ENCODE measurements at places on chromosomes 4 and X.

- DNase-seq: no peak
These were observed 73.0 kb upstream of the KLHL13 start for GRCh38 chrX:118189628-118190027.

GRCh38 chrX:76029385-76029784, 143.5 kb upstream of the PBDC1 start:
- no peak for DNase-seq

DNA sequence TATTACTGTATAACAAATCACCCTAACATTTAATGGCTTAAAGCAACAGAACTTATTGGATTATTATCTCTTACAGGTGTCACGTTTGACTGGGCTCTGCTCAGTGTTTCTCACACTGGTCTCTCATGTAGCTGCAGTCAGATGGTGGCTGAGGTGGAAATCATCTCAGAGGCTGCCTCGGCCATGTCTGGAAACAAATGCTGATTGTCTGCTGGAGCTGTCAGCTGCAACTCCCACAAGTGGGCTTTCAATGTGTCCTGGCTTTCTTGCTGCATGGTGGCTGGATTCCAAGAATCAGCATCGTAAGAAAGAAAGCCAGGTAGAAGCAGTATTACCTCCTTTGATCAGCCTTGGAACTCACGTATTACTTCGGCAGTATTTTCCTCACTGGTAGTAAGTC, 277.6 kb downstream of the SPANXN1 start:
- DNase-seq: no peak

DNA sequence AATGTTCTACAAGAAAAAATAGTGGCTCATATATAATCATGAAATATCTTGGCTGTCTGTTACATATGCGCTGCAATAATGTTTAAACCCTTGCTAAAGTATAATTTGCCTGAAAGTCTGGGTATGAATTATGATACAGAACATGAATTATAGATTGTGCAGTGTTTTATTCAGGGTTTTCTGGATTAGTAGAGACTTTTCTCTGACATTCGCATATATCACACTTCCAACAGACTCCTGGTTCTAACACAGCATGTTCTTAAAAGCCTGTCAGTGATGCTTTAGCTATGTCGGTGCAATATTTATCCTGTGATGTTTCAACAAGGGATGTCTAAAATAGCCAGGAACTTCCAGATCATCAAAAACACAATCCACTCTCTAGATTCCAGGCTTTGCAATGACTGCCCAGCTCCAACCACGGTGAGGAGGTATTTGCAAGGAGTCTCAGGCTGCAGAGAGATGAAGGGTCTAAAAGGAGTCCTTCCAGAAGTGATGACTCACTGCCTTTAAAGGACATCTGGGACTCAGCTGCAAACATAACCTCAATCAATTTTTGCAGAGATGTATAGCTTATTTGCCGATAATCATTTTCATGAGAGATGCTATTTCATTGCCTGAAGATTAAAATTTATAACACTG, 69.4 kb downstream of the RWDD4 start:
- no peak for DNase-seq

DNA sequence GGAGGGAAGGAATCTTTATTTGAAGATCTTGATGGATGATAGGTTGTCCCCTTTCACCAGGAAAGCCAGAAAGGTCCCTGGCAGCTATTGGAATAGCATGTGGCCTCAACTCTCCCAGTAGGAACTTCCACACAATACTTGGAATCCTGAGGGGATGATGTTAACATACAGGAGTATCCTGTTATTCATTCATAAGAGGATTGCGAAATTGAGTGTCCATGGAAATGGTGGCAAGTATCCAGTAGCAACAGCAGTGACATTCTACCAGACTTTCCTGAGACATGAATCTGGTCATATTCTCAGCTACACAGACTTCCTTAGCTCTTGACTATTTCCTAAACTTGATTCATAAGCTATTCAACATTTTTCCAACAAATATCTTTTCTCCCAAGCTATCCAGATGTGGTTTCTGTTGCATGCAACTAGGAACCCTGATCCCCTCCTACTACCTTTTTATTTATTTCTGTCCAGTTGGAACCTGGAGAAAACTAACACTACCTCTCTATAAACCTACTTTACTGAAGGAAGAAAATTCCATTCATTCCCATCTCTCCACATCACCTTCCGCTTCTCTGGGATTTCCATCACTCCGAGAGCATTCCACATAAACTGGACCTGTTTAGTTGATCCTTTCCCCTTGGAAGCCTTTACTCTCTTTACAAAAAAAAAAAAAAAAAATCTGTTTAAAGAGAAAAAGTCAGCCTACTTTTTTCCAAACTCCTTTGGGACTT, 101.8 kb downstream of the ANXA5 start:
- DNase-seq: no peak

GRCh38 chr4:48262484-48262883, 7.2 kb downstream of the TEC start:
- no peak for DNase-seq

GRCh38 chr4:153759407-153760316, at the start of gene RNF175:
Gene RNF175 (minus strand): TSS chr4:153760024. CDS start chr4:153759862, 162 bp downstream.
- DNase-seq: no peak

DNA sequence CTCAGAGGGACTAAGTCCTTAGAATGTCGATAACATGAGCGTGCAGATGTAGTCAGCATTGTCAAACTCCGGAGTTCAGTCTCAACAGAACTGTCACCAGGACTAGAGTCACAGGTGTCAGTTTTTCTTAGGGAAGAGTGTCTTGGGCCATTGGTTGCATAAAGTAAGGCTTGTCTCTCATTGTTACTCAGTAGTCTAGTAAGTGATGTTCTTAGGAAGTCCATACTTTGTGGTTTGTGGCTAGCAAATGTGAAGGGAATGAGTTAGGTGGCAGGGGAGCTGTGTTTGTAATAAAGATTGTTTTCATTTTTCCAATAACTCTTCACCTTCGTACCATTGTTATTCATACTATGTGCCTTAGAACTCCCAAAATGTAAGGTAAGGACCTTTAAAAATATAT, 119.6 kb downstream of the AFF2 start:
- DNase-seq: no peak

GRCh38 chr4:43757147-43757546, 691.5 kb downstream of the KCTD8 start:
- DNase-seq: no peak

DNA sequence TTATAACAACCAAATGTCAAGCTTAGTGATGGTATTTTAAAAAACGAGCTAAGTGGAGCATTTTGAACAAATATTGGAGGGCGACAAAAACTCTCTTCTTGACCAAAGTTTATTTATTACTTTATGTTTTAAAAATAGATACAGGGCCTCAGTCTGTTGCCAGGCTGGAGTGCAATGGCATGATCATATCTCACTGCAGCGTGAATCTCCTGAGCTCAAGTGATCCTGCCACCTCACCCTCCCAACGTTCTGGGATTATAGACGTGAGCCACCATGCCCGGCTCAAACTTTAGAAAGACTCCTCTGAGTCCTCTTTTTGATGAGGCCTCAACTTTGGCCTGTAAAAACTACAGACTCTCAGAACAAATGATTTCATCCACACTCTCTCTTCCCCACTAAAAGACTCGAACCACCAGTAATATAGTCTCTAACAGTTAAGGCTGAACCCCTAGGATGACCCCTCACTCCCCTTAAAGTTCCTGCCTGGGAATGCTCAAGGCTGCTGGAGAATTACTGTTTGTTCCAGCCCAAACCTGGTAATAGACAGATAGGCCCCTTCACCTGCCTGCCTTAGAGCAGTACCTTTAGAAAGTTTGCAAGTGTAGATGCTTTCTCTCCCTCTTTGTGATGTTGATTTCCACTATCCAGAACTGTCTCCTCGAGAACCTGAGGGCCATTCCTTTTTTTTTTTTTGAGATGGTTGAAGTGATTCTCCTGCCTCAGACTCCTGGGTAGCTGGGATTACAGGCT, 55.3 kb upstream of the HPSE start:
- DNase-seq: no peak

- DNase-seq: no peak
These were observed 772 bp downstream of the EOLA1 start for GRCh38 chrX:149541521-149542047.

DNA sequence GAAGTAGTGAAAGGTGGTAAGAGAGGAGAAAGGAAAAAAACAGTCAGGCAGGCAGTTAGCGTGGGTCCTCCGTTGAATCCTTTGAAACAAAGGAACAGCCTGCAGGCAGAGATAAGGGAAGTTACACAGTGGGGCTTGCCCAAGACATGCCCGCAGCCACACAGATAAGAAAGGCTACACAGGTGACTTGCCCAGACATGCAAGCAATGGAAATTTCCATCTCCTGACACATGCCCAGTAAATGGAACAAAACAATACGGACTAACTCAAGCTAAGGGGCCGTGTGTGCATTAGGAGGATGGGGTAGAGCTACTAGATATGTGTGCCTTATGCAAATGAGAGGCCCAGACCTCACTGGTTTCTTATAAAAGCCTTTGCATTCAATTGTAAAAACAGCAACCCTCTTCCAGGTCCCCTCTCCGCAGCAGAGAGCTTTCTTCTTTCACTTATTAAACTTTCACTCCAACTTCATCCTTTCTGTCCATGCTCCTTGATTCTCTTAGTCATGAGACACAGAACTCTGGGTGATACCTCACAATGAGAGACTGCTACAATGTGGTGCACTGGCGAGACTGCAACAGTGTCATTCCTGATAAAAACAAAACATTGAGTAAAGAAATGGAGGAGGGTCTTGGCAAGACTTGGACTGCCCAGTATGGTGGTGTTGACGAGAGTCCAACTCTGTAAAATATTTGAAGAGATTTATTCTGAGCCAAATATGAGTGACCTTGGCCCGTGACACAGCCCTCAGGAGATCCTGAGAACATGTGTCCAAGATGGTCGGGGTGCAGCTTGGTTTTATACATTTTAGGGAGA, 997.4 kb upstream of the PRKX start:
- no peak for DNase-seq

- no peak for DNase-seq
These were observed 102.3 kb downstream of the WWC2 start for GRCh38 chr4:183201331-183201730.

- no peak for DNase-seq
These were observed 54.1 kb downstream of the APBB2 start for GRCh38 chr4:41160012-41160789.

GRCh38 chrX:44675362-44676024, 132.8 kb upstream of the FUNDC1 start:
- DNase-seq: peak; percentile 2

- no peak for DNase-seq
These were observed 288.2 kb upstream of the UGT8 start for GRCh38 chr4:114310296-114310925.

DNA sequence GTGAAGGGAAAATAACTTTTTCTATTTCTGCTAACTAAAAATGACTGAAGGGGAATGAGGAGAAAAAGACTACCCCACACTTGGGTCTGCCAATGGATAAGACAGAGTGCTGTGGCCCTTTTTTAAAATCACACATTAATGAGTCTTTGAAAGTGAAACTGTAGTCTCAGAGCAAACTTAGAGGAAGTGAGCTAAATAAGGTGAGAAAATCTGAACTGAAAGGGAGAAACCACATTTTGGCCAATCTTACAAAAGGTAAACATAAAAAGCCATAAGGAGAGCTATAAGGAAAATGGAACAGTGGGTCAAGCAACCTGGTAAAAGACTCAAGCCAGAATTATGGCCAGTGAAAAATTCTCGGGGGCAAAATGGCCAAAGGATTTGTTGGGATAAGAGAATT, 755.1 kb upstream of the IGFBP7 start:
- no peak for DNase-seq

DNA sequence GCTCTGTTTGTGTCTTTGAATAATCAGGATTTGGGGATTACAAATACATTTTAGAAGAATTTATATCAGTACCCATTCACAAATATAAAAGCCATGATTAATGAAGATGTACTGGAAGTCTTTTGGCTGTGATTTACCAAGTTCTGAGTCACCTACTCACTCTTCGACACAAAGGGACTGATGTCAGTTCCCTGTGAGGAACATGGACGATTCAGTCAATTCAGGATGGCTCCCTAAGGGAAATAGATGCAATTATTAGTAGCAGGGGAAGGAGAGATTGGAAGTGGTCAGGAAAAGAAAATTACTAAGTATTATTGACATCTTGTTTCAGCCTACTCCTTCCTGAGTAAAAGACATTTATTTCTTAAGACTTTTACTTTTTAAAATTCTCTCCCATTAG, 550.7 kb upstream of the SLIT2 start:
- no peak for DNase-seq

DNA sequence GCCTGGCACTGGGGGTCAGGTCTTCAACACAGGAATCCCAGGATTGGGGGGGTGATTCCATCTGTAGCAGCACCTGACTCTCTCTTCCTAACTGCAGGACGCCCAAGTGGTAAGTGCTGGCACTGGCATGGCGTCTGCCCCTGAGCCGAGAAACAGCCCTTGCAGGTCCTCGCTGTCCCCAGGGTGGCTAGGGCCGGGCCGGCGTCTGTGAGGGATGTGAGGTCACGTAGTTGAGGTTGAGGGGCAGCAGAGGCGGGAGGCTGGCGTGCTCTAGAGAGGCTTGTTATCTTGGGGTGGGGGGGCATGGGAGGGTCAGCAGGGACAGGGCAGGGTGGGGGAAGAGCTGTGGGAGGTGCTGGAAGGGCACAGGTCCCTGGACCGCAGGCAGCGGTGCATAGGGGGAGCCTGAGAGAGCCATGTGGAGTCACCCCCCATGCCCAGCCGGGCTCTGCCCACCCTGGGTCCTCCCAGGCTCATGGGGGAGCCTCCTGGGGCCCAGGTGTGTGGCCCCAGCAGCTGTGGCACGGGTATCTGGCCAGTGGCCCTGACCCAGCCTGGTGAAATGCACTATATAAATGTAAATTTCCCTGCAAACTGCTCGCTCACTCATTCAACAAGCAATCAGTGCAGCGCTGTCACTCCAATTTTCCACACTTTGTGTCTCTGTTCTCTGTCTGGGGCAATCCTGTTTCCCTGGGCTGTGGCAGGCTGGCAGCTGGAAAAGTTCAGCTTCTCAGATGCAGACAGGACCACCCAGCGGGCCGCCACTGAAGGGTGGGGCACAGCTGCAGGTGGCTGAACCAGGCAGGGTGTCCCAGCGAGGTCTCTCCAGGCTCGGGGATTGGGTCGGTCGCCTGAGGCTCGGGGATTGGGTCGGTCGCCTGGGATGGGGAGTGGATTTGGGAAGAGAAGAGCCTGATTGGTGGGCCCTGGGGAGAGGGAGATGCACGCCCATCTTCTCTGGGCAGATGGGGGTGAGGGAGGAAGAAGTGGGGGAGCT, 102.2 kb upstream of the NKX1-1 start:
- no peak for DNase-seq

Data from left renal cortex interstitium (tissue), 4 donors.